Mesendoderm (in vitro differentiated cells): ENCODE measurements at places on chromosomes 11 and 22.

DNA sequence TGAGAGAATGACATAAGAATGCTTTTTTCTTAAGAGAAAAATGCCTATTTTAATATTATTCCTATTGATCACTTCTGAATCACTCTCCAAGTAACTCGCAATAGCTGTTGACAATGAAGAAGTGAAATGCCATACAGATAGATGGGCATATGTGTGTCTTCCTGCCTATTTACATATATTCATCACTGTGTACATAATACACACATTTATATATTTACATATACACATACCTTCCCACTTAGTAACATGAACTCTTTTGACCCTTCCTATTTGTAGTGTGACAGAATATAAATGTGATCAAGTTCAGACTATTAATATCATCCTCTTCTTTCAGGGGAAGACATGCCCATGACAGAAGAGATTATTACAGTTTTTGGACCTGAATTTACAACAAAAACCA lies 756.7 kb downstream of the DLG2 start:
- DNase-seq = no peak

GRCh38 chr11:115391598-115391997 lies 112.6 kb downstream of the CADM1 start:
- DNase-seq = peak; percentile 22

DNA sequence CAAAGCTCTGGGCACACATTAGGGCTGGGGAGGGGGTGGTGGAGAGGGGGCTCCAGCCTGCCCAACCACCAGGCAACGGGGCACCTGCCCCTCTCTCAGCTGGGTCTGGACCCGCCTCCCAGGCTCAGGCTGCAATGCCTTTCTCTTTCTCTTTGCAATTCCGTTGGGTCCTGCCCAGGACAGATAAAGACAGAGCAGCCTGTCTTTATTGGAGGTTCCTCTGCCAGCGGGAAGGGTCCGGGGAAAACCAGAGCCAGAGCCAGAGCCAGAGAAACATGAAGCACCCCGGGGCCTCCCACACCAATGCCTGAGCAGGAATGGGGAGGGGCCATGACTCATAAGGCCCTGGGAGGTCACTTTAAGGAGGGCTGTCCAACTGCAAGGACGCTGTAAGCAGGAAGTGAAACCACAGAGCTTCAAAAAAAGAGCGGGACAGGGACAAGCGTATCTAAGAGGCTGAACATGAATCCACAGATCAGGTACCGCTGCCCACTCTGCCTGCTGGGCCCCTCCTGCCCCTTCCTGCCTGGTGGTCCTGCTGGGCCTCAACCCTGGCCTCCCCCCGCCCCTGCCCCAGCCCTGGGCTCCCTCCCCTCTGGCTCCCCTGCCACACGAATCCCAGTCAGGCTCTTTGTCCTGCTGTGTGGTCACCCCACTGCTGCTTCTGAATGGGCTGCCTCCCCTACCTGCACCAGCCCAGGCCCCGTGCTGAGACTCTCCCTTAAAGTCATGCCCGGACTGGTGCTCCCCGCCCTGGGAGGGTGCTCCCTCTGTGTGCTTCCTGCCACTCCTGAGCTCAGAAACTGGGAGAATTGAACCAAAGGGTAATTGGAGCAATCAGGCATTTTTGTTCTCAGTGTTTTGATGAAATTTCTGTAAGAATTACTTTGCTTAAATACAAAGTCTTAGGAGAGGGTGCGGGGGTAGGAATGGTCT lies at the start of gene APOBEC3B:
APOBEC3B (plus strand) TSS at position 356 of the 936 bp plus-strand sequence; CDS start at position 463, 107 bp downstream.
- peak; percentile 91 for DNase-seq

GRCh38 chr11:114082767-114083181 lies 23.3 kb downstream of the ZBTB16 start:
- DNase-seq = no peak

GRCh38 chr11:114259551-114259983 lies 36.6 kb upstream of the NNMT start:
- no peak for DNase-seq

- peak; percentile 57 for DNase-seq
These were observed 542.1 kb downstream of the ETS1 start for GRCh38 chr11:128045094-128045725.
